ENCODE measurements at places on chromosomes 5 and 9. TPM values are rescaled to one million over a fixed set of nuclear protein-coding genes. Genes with fewer than 3 reads are reported as not detected.

The HTR1A gene
- total RNA-seq: not detected

DNA sequence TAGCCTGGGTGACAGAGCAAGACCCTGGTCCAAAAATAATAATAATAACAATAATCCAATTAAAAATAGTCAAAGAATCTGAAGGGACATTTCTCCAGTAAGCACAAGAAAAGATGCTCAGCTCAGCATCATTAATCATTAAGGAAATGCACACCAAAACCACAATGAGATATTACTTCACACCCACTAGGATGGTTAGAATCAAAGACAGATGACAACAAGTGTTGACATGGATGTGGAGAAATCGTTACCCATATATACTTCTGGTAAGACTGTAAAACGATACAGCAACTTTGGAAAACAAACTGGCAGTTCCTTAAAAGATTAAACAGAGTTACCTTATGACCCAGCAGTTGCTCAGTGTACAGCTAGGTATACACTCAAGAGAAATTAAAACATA, 5.3 kb upstream of the FANCG start:
- no peak for DNase-seq

DNA sequence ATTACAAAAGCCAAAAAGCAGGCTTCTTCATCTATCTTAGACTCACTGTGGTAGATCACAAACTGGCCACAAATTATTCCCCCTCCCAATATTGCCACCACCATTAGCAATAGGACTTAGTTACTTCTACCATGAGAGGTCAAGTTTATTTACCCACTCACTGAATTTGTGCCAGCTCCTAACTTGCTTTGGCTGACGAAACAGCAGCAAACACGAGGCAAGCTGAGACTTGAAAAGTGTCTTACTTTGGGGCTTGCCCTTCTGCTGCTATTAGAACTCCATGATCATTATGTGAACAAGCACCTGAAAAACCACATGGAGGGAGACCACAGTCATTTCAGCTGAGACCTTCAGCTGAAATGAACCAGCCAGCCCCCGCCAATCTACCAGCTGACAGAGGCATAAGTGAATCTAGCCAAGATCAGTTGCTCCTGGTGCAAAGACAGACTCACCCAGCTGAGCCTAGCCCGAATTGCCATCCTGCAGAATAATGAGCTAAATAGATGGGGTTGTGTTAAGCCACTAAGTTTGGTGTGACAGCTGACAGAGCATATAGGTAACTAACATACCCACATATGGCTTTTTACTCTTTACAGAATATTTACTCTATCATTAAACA, 5.7 kb downstream of the WDR41 start:
- no peak for DNase-seq

- no peak for DNase-seq
Observed at GRCh38 chr9:135926402-135927194, 19.3 kb upstream of the CAMSAP1 start.

- DNase-seq: no peak
Observed at GRCh38 chr5:140108093-140109017, 5.6 kb upstream of the PURA start.

- DNase-seq: no peak
Observed at GRCh38 chr9:137919095-137919465, 41.5 kb downstream of the CACNA1B start.
